Pancreas (tissue), 10 donors: ENCODE measurements at places on chromosomes 1 and 21. TPM values are rescaled to one million over a fixed set of nuclear protein-coding genes. Genes with fewer than 3 reads are reported as not detected.

Gene MMP23B
- total RNA-seq, result 0.47 TPM

Gene SASS6
- total RNA-seq, result 1.3 TPM

Gene CCDC27
- not detected for total RNA-seq

Gene EFNA1
- total RNA-seq, result 19.5 TPM

Gene KRTAP11-1
- not detected for total RNA-seq

Gene FH
- total RNA-seq, result 26.3 TPM

Gene TPR
- 26.2 TPM for total RNA-seq

Gene S100A4
- 5.0 TPM for total RNA-seq

Gene PTCH2
- total RNA-seq, result 0.37 TPM

Gene CD5L
- total RNA-seq, result 0.17 TPM

Gene BPNT1
- 4.3 TPM for total RNA-seq

Gene CALML6
- 1.4 TPM for total RNA-seq

Gene NAXE
- 23.9 TPM for total RNA-seq

Gene NOS1AP
- total RNA-seq, result 1.7 TPM

Gene NT5C1A
- total RNA-seq, result 4.5 TPM

Gene BMP8B
- 4.3 TPM for total RNA-seq

Gene THEMIS2
- 1.5 TPM for total RNA-seq

Gene ALG14
- 5.9 TPM for total RNA-seq

Gene KCNT2
- 0.19 TPM for total RNA-seq

Gene SIK1
- total RNA-seq, result 61.1 TPM

Gene TSPAN1
- total RNA-seq, result 6.2 TPM

Gene UBE2U
- not detected for total RNA-seq

Gene GCSAML
- 0.26 TPM for total RNA-seq

Gene CGN
- 47.5 TPM for total RNA-seq
